ENCODE measurements at places on chromosomes 11 and 22.

DNA sequence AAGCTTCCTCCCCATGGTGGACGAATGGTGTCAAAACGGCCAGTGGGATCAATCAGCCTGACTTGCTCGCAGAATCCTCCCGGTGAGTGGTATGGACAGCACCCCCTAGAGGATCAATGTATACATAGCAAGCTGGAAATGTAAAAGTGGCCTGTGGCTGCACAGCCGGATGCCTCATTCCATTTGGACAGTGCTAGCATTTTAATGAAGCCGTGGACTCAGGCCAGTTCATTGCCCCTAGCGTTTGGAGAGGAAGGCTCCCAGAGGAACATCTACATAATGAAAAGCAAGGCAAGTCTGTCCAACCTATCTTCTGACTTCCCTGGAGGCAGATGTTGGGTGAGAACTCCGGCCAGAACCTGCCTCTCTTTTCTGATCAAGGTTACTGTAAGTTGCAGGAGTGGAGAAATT lies 942.3 kb downstream of the NTM start:
- peak; percentile 70 for DNase-seq

DNA sequence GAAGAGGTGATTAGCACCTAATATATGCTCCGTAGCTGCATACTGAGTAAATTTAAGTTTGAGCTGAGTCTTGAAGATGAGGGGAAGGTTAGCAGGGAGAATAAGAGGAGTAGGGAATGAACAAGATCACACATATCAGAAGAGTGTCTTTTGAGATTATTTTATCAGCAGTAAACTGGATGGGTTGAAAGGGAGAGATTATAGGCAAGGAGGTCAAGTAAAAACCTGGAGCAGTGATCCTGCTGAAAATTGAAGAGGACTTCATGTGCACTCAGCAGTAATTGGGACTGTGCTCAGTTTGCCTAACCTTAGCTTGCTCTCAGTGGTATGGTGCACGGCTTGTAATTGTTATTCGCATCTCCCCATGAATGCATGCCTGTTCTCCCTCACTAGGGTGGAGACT lies 79.5 kb upstream of the PICALM start:
- no peak for DNase-seq

GRCh38 chr11:104366321-104366734 lies 202.4 kb upstream of the PDGFD start:
- DNase-seq = no peak

- DNase-seq = no peak
Measured at GRCh38 chr11:75938543-75938942, 123.5 kb downstream of the UVRAG start.

DNA sequence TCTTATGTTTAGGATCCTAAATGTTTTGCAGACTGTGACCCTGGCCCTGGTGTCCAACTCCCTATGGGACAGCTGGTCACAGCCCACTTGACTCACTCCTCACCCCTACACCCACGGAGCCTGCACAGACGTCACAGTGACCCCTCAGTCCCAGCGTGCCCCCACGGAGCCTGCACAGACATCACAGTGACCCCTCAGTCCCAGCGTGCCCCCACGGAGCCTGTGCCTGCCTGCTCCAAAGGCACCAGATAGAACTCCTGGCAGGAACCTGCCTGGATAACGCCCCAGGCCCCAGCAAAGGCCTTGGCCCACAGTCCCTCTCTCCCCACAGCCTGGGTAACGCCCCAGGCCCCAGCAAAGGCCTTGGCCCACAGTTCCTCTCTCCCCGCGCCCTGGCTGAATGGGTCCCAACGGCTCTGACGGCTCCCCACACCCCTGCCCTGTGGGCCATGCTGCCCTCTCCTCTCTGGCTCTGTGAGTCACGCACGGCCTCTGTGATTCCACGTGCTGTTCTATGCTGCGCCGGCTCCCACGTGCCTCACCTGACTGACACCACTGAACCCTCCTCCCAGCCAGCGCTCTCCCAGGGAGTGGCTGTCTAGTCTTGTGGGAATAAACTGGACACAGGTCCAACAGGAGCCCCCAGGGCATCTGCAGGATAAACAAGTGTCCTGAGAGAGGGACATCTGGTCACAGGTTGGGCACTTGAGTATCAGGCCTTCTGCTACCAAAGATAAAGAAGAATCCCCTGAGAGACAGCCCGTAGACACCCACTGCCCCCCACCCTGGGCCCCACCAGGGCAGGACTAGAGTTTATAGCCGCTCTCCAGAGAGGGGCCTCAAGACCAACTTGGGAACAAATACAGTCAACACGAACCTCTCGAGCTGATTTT lies 250.3 kb downstream of the BRD1 start:
- no peak for DNase-seq

GRCh38 chr11:312092-312816 lies 1.6 kb upstream of the IFITM1 start:
- no peak for DNase-seq

- DNase-seq = no peak
Measured at GRCh38 chr11:65141896-65142494, 7.7 kb upstream of the SYVN1 start.

DNA sequence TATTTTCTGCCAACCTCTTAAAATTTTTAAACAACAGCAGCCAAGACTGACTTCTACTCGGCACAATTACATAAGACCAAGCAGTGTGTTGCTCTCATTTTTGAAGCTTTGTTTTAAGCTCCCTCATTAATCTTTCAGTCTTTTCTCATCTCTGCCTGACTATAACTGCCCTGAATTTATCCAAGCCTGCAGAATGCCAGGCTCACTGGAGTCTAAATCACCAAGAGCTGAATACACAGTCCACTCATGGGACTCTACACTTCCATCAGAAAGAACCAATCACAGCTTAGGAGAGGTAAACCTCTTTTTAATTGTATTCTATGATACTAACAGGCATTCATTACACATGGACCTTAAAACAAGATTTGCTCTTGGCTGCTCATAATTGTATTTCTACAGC lies 178.7 kb downstream of the CADM1 start:
- no peak for DNase-seq

GRCh38 chr11:898540-899190 lies 11.9 kb downstream of the CHID1 start:
- DNase-seq = no peak

GRCh38 chr11:106503901-106504300 lies 426.4 kb downstream of the AASDHPPT start:
- DNase-seq = no peak

DNA sequence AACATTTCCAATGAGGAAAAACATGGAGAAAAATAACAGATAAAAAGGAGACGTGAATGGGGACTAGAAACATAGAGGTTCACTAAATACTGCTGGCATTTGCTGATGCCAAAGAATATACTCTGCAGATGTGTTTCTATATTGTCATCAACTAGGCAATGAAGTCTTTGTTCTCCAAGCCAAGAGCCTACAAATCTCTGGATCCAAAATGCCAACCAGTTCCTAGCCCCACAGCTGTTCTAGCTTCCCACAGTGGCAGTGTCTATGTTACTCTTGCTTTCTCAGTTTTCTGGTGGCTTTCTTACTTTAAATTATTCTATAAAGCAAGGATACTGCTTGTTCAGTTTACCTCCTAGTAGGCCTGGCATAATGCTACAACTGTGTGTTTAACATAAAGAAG lies 977.9 kb upstream of the CCDC90B start:
- no peak for DNase-seq

DNA sequence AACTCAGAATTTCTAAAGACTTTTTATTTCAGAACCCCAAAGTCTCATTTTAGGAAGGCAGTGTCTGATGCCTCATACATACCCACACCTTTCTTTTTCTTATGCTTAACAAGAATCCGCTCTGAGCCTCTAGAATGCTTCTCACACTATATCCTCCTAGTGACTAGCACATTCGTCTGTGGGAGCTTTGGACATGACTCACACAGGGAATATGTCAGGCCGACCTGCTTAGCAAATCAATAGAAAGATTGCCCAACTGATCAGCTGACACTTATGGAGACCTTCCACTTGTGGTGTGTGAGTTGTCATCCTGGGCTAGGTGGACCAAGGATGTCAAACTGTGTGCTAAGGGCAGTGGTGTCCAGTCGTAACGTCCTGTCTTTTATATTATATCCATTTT lies 129.9 kb upstream of the TTC12 start:
- DNase-seq = no peak

GRCh38 chr11:67379061-67380058 lies 6.0 kb upstream of the CLCF1 start:
- no peak for DNase-seq

- peak; percentile 78 for DNase-seq
Measured at GRCh38 chr11:119624102-119624615, 104.8 kb downstream of the NECTIN1 start.

DNA sequence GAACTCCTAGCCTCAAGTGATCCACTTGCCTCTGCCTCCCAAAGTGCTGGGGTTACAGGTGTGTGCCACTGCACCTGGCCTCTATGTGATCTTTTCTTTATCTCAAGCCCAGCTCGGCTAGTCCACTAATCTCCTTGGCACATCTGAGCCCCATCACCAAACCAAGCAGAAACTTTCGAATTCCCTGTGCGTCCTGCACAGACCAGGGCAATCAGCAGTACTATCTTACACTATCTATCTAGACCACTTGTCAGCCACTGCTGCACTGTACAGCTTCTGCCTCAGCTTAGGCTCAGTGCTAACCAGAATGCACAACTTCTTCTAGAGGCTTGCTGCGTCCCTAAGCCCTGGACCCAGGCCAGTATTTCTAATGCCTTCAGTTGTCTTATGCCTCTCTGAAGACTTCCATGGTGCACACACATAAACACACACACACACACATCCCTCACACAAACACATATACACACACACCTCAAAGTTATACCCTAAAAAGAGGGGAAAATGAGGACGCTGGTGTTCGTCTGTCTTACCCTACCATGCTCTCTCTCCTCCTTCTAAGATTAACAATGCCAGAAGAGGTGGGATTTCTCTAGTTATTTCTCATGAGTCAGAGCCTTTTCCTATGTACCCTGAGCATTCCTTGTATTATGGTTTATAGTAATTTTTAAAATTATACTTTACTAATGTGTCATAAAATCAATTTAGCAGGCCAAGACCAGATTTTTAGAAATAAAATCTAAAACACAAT lies 59.3 kb upstream of the FAM181B start:
- DNase-seq = no peak

GRCh38 chr22:38860283-38861169 lies 11.5 kb downstream of the CBX6 start:
- no peak for DNase-seq

DNA sequence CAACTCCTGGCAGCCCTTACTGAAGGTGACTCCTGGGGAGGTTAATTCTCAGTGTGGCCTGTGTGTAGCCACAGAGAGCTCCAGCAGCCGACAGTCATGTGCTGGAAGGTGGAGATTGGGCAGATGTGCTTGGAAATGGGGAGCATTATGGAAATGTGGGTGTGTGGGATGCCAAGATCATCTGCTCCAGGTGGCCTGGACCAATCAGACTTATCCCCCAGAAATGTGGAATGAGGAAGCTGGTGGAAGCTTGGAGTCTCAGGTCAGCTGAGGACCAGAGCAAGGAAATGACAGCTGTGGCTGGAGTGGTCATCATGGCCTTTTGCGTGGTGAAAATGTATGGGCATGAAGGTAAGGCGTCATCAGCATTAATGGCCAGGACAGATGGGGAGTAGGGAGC lies 234.0 kb downstream of the MIAT start:
- DNase-seq = no peak

DNA sequence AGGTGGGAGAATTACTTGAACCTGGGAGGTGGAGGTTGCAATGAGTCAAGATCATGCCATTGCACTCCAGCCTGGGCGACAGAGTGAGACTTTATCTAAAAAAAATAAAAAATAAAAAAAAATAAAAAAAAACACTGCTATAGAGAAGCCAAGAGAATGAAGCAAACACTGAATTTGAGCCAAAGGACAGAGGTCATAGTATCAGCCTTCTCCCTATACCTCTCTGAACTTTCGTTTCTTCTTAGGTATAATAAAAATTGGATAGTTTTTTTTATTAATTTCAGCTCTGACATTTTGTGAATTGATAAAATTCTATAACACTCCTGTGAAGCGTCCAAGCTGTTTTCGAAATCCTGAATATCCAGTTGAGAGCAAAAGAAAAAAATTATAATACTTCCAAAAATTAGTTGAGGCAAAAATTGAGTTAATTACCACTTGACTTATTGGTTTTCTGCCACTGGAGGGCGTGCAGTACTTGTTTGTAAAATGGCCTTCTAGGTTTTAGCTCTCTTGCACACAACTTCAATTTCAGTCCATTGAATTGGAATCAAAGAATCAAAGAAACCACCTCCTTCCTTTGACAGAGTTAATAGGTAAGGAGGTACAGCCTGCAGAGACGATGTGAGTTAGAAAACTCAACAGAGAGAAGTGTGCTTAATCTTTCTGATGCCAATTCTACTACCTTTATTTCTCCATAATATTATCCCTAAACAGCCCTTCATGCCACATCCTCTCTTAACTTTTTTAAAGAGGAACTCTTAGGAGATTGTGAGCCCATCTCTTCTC lies 143.2 kb downstream of the BBOX1 start:
- DNase-seq = peak; percentile 46

- DNase-seq = no peak
Measured at GRCh38 chr22:28894334-28894733, 11.0 kb downstream of the ZNRF3 start.

DNA sequence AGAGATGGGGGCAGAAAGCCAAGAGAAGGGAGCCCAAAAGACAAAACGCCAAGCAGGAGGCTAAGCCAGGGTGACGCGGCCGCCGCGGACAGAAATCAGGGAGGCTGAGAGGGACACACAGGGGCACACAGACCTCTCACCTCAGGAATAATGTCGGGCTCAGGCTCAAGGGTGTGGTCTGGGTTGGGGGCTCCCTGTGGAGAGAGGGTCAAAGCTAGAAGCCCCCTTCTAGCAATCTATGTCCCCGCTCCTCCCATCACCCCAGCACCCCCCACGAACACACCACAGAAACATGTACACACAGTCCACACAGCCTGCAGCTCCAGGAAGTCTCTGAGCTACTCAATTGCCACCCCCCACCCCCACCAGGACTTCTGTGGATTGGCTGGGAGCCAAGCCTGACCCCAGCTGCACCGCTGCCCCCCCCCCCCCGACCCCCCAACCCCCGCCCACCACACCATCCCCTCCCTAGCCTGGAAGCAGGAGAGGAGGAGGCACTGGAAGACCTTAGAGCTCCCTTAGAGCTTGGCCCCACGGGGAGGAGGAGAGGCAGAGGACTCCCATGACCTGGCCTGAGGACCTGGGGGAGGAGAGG lies 6.9 kb downstream of the BCL9L start:
- DNase-seq = no peak

DNA sequence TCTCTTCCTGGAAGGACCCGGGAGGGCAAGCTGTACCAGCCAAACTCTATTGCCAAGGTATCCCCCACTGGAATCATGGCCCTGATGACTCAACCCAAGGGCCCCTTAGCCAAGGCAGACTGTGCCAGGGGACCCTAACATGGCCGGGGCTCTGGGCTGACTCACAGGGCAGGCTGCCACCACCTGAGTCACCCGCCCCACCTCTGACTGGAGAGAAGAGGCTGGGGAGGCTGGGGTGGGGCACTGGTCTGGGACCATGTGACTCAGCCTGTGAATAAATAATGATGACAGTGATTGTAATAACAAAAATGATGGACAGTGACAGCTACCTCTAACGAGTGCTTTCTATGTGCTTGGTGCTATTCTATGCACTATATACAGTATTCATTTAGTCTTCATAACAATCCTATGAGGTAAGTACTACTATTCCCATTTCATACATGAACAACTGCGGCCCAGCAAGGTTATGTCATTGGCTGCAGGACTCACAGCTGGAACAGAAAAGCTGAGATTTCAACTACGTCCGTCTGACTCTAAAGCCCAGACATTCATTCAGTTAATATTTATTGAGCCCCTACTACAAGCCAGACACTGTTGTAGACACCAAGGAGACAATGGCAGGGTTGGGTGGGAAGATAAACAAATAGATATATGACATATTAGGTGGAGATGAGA lies 84.2 kb downstream of the FBXO7 start:
- no peak for DNase-seq

- no peak for DNase-seq
Measured at GRCh38 chr11:134120143-134120850, 51.4 kb downstream of the JAM3 start.
